Activated T-helper 9 cell treated with anti-CD3 and anti-CD28 coated beads, Interleukin-2, amount 50 U/mL, for 16 hours (primary cell): ENCODE measurements at places on chromosomes 4 and X.

- DNase-seq: peak; percentile 13
These were observed 36.8 kb upstream of the VMA21 start for GRCh38 chrX:151359931-151360871.

- DNase-seq: peak; percentile 44
These were observed 11.3 kb downstream of the PNCK start for GRCh38 chrX:153662266-153662665.

GRCh38 chrX:105696870-105697269 lies 125.5 kb upstream of the NRK start:
- no peak for DNase-seq

GRCh38 chr4:1763550-1764080 lies 29.5 kb upstream of the FGFR3 start:
- DNase-seq: no peak

GRCh38 chrX:147901461-147902126 lies 10.1 kb upstream of the FMR1 start:
- DNase-seq: no peak

DNA sequence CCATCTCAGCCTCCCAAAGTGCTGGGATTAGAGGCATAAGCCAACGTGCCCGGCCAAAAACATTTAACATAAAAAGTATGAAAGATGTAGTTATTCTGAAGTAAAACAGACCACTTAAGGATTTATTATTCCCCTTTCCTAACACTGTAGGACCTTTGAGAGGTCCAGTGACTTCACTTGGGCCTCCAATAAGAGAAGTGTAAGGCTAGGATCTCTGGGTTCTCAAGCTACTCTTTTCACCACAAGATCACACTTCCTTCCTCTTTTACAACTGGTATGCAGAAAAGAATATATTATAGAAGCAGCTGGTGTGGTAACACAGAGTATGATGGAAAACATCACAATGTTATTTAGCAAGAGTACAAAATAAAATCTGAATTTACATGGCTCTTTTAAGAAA lies 30.2 kb upstream of the CCNG2 start:
- no peak for DNase-seq

GRCh38 chr4:124932447-124932846 lies 219.9 kb upstream of the ANKRD50 start:
- DNase-seq: no peak

- no peak for DNase-seq
These were observed 45.2 kb downstream of the PDGFRA start for GRCh38 chr4:54274264-54274663.

GRCh38 chrX:131332331-131332730 lies 43.2 kb upstream of the IGSF1 start:
- no peak for DNase-seq

DNA sequence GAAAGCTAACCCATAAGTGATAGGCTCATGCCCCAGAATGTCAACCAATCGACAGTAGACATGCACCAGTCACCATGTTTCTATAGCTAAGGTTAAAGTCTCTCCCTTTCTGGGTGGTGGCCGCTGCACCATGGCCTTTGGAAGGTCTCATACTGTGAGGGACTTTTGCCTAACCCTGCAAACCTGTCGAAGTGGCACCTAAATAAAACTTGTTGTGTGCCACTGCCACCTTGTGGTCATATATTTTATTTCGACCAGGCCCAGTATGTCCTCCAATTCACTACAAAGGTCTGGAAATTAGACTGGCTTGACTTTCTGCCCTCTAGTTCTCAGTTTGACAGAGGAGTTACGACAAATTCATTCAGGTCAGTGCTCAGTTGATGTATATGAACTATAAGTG lies 163.1 kb downstream of the SMARCA1 start:
- no peak for DNase-seq

DNA sequence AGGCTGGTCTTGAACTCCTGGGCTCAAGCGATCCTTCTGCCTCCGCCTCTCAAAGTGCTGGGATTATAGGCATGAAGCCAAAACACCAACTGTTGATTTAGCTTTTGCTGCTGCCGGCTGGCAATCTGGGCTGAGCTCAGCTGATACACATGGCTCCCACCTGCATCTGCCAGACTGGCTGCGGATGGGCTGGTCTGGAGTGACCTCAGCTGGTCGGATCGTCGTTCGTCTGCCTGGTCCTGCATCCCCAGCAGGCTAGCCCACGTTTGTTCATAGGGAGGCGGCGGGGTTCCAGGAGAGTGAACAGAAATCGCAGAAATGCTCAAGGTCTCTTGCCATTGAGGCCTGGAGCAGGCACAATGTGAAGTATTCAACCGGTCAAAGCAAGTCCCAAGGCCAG lies 74.4 kb upstream of the DDX3X start:
- no peak for DNase-seq

GRCh38 chr4:137510557-137511265 lies 21.6 kb downstream of the PCDH18 start:
- no peak for DNase-seq

DNA sequence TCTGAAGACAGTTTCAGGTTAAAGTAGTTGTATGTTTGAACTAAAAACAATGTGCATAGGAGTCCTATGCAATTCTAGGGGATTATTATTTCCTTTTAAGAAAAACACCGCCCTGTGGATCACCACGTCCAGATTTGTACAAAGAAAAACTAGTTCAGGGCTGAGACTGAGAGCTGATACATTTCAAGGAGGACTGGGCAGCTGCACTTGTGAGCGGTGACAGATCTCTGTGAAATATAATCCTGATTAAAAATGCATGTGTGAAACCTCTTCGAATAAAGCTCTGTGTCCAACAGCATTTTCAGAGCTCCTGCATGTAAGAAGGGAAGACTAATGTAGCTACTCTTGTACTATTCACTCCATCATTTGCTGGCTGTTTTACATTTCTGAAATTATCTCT lies 365.8 kb upstream of the PITX2 start:
- no peak for DNase-seq

- DNase-seq: no peak
These were observed 288.4 kb upstream of the NRK start for GRCh38 chrX:105533951-105534350.

DNA sequence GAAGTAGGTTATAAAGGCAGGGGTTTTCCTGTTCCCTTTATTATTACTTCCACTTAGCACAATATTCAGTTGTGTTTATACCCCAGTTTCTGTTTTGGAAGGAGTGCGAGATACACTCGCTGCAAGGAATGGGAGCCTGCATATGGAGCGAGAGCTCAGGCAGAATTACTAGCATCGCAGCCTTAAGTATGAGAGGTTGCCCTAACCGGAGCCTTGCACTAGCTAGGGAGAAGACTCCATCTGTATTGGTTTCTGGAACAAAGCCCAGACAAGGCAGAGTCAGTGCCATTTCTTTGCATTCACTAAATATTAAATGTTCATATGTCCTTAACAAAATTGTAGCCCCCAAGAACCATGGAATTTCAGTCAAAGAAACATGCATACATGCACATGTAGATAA lies 6.2 kb upstream of the DCTD start:
- DNase-seq: no peak

DNA sequence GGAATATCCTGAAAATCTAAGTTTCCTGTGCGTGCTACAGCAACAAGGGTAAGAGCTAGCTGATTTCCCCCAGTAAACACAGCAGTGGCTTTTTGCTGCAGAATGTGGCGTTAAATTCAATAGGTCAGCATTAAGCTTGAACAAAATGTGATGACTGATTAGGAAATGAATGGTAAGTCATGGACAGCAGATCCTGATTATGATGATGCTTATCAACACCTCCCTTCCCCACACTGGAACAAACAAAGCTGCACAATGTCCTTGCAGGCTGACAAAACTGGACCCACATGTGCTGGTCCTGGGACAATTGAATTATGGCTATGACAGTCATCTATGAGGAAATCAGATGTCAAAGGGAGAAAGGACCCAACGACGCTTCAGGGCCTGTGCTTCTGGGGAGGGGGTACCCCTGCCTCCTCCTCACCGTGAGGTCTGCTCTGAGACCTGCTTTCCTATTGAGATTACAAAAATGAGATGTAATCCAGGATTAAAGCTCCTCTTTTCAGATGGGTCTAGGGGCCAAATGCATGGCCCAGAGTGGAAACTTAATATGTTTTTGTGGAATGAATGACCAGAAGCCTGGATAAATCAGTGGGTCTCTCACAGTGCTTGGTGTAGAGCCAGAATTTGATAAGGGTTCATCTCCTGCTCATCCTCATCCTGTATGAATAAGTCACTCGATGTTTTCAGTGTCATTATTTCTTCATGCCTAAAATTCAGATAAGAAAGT lies 32.0 kb upstream of the BOD1L1 start:
- DNase-seq: no peak

- DNase-seq: no peak
These were observed 13.0 kb upstream of the PDCL2 start for GRCh38 chr4:55604996-55605395.

DNA sequence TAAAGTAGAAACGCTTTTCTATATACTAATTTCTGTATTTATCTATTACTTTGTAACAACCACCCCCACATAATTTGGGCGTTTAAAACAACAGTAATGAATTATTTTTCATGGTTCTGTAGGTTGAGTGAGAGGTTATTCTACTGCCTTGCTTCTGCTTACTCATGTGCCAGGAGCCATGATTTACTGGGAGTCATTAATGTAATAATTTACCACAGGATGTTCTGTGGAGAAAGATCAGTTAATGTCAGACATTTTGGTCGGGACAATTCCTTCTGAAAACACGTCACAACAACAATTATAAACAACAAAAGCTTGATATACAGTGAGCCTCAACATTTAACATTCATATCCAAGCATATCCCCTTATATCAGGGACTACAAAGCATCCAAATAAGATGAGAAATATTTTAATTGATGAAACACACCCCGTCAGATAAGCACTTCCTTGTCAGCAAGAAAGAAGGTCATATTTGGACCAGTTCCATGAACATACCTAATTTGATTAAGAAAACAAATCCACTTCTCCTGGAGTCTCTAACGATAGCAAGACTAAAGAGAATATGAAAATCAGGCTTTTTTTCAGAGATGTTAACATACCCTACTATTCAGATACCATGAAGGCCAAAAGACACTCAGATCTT lies 238.5 kb downstream of the PRDM5 start:
- no peak for DNase-seq

DNA sequence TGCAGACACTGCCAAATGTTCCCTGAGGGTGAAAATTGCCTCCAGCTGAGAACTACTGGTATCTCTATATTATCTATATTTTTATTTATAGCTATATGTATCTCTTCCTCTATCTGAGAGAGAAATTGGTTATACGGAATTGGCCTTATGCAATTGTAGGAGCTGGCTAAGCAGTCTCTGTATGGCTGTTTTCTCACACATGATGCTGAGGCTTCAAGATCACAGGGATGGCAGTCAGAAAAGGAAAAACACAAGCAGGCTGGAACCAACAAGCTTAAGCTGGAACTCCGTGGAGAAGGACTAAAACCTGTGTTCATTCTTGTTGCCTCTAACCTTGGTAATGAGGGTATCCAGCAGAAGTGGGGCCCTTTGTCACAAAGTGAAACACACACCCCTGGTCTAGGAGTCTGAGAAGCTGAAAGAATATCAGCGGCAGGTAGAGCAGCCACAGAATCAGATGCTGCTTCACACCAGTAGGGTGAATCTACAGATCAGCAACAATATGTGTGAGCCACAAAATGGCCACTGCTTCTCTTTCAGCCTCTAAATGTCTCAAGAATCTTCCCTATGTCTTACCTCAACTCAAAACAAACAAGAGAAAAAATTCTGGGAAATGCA lies 166.5 kb upstream of the PPP1R2C start:
- no peak for DNase-seq

DNA sequence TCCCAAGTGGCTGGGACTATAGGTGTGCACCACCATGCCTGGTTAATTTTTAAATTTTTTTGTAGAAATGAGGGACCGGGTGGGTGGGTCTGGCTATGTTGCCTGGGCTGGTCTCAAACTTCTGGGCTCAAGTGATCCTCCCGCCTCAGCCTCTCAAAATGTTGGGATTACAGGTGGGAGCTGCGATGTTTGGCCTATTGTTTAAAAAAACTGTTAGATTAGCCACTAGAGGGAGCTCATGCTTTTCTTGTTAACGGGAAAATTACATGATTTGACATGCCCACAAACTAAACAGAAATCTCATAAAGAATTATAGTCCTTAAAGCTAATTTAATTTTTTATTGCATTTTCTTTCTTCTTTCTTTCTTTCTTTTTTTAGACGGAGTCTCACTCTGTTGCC lies 5.0 kb upstream of the SDAD1 start:
- no peak for DNase-seq

- DNase-seq: no peak
These were observed 59.8 kb upstream of the LGI2 start for GRCh38 chr4:25090516-25090915.

DNA sequence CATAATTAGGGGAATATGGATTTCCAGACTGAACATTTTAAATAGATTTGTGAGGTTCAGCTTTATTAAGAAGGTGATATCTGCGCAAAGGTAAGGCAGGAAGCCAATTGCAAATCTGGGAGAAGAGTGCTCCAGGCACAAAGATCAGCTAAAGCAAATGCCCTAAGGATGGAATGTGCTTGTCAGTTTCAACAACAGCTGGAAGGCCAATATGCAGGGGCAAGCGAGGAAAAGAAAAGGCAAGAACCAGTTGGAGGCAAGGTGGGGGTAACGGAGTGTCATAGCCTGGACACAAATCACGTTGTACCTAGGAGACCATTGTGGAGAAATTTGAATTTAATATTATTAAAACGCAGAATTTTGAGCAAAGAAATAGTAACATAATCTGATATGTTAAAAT lies 1710.3 kb upstream of the PCDH7 start:
- no peak for DNase-seq

DNA sequence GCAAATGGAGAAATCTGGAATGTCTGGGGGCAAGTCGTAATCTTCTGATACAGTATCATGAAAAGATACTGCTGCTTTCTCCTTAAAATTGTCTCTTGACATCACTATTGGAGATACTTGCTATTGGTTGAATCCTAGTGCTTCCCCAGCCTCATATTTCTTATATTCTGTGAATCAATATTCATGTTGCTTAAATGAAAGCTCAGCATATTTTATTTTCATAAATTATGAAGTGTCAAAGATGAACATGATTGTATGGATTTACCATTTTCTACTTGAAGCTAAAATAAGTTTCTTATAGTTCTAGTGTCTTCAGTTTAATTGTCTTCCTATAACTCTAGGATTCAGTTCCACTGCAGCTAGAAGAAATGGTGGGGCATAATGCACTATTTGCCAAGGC lies 29.6 kb upstream of the MBNL3 start:
- no peak for DNase-seq

- no peak for DNase-seq
These were observed 21.0 kb upstream of the SORCS2 start for GRCh38 chr4:7171191-7171900.

GRCh38 chr4:183984566-183984965 lies 79.5 kb downstream of the STOX2 start:
- no peak for DNase-seq

GRCh38 chr4:140099983-140100382 lies 54.0 kb downstream of the MAML3 start:
- no peak for DNase-seq

DNA sequence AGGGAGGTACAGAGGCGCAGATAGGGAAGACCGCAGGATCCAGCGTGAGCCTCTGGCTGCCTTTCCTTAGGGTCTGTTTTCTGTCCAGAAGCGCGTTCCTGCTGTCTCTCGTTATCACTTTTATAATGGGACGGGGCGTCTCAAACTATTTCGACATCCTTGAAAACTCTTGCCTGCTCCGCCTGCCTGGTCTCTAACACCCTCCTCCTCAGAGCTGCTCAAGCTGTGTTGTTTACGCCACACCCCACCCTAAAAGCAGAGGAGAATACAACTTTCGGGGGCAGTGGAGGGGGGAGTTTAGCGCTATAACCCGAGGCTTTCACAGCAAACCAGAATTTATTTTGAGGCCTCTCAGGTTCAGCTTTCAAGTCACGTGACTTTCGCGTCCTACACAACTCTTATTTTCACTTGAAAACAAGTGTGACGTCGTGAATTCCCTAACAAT lies 646 bp upstream of the FAM3A start:
- no peak for DNase-seq

- no peak for DNase-seq
These were observed 94.5 kb downstream of the SORCS2 start for GRCh38 chr4:7286798-7287197.
